Keratinocyte (primary cell): ENCODE measurements at places on chromosomes 7 and 10. TPM values are rescaled to one million over a fixed set of nuclear protein-coding genes. Genes with fewer than 3 reads are reported as not detected.

DNA sequence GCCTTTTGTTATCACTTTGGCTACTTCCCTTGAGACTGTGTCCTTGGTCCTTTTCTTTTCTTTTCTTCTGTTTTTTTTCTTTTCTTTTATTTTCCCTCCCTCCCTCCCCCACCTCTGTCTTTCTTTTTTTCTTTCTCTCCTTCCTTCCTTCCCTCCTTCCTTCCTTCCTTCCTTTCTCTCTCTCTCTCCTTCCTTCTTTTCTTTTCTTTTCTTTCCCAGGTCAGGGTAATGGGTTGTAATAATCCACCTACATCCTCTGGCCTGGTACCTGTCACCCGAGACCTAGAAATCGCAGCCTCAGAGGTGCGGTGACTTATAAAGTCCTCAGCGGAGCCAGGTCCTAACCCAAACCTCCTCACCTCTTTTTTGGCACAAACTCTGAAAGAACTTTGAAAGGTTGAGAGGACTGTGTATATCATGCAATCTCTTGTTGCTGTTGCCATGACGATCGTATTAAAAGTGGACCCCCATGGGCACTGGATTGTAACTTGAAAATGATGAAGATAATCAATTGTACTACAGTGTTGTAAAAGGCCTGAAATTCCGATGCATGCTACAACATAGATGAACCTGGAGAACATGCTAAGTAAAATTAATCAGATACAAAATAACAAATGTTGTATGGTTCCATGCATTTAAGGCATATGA is 140.7 kb upstream of the AGK start:
- DNase-seq = no peak
- H3K4me1 ChIP-seq = no peaks in the 10 kb centered on the region
- H3K4me3 ChIP-seq = no peak overlapping the region
- H3K27me3 ChIP-seq = no peaks in the 10 kb centered on the region

DNA sequence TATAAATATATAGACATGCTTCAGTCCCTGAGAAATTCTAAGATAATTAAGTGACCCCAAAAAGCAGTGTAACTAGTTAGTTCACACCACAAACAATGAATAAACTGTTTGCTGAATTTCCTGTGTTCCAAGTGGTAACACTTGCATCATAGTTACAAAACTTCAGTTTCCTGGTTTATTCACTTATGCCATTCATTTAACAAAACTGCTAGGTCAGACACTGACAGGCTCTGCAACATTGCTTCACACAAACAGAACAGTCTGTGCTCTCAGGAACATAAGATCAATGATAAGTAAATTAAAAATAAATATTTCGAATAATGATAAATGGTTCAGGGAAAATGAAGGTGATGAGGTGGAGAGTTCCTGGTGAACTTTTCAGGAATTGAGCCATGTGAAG is 133.3 kb upstream of the NAMPT start:
- H3K27ac ChIP-seq = peak overlapping the region; percentile 13
- no peaks in the 10 kb centered on the region for H3K36me3 ChIP-seq
- DNase-seq = no peak
- H3K4me1 ChIP-seq = peaks cover 40% of the 10 kb centered on the region
- no peaks in the 10 kb centered on the region for H3K27me3 ChIP-seq

- no peak for DNase-seq
- H3K27me3 ChIP-seq = no peaks in the 10 kb centered on the region
- H3K4me1 ChIP-seq = no peaks in the 10 kb centered on the region
- no peak overlapping the region for H3K4me3 ChIP-seq
- no peaks in the 10 kb centered on the region for H3K36me3 ChIP-seq
- no peak overlapping the region for H3K27ac ChIP-seq
These were observed 157.3 kb downstream of the CACNA2D1 start for GRCh38 chr7:82286096-82286797.

DNA sequence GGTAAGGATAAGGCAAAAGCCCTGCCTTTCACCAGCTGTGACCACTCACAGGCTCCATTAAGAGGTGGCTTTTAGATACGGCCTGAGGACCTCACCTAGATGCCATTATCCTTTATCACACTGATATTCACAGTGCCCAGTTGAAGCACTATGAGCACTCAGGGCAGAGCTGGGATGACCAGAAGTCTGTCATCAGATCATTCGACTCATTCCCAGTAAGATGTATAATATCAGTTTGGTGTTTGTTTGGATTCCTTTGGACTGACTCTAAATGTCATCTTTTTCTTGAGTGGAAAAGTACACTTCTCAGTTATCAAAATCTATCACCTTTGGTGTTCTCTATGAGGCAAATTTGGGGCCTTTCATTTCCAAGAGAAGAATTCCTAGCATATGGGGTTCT is 18.7 kb downstream of the CCDC136 start:
- H3K4me1 ChIP-seq = no peaks in the 10 kb centered on the region
- peaks cover 3% of the 10 kb centered on the region for H3K27me3 ChIP-seq
- no peak for DNase-seq
- H3K4me3 ChIP-seq = no peak overlapping the region

DNA sequence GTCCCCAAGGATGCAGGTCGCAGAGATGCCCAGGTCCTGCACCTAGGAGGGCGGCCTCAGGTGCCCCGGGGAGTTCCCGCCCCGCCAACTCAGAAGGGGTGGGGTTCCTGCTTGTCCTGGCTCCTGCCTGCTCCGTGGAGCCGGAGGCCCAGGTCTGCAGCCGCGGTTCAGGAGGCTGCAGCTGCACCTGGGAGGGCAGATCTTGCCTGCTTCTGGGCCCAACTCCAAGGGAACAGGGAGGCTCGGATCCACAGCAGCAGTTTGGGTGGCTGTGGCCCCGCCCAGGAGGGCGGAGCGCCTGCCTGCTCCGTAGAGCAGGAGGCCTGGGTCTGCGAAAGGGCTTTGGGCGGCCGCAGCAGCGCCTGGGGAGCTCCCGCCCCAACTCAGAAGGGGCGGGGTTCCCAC is 108.2 kb upstream of the EGR2 start:
- no peak overlapping the region for H3K4me3 ChIP-seq
- DNase-seq = peak; percentile 36
- no peak overlapping the region for H3K27ac ChIP-seq
- H3K36me3 ChIP-seq = no peaks in the 10 kb centered on the region
- no peaks in the 10 kb centered on the region for H3K27me3 ChIP-seq

GRCh38 chr10:67697724-67698131 is 1.7 kb upstream of the CTNNA3 start:
- no peak overlapping the region for H3K27ac ChIP-seq
- no peaks in the 10 kb centered on the region for H3K4me1 ChIP-seq
- H3K36me3 ChIP-seq = no peaks in the 10 kb centered on the region
- H3K4me3 ChIP-seq = no peak overlapping the region
- peaks cover 3% of the 10 kb centered on the region for H3K27me3 ChIP-seq
- no peak for DNase-seq

GRCh38 chr7:17027143-17027788 is 145.5 kb upstream of the AGR3 start:
- H3K27ac ChIP-seq = no peak overlapping the region
- H3K36me3 ChIP-seq = no peaks in the 10 kb centered on the region
- H3K27me3 ChIP-seq = no peaks in the 10 kb centered on the region
- no peak overlapping the region for H3K4me3 ChIP-seq

DNA sequence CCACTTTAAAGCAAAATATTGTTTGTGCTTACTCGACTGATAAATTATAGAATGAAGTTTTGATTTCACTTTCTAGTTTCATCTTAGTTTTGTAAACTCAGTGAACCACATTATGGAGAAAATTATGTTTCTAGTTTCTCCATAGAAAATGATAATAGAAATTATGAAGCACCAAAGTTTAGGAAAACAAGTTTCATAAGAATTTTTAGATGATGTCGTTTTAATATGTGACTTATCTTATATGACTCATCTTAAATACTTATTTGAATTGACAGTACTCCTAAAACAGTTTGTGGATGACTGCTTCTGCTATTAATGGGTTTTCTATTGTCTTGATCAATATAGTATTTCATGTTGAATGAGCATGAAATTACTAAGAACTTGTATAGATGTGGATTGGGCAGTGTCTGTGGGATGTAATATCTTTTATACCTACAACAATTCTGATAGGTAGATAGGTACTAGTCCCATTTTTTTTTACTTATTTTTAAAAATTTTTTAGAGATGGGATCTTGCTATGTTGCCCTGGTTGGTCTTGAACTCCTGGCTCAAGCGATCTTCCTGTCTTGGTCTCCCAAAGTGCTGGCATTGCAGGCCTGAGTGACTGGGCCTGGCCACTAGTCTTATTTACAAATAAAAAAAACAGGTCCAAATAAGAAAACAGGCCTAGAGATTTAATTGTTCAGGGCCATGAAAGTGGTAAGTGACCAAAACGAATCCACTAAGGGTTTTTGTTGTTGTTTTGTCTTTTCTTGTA is 3.7 kb downstream of the HBP1 start:
- no peak for DNase-seq
- H3K4me1 ChIP-seq = peaks cover 6% of the 10 kb centered on the region
- no peak overlapping the region for H3K4me3 ChIP-seq
- no peaks in the 10 kb centered on the region for H3K27me3 ChIP-seq
- H3K36me3 ChIP-seq = no peaks in the 10 kb centered on the region

- no peaks in the 10 kb centered on the region for H3K36me3 ChIP-seq
- no peaks in the 10 kb centered on the region for H3K27me3 ChIP-seq
These were observed 119.4 kb downstream of the DYNC2I1 start for GRCh38 chr7:158975526-158976467.

- H3K4me1 ChIP-seq = peaks cover 8% of the 10 kb centered on the region
- peaks cover 89% of the 10 kb centered on the region for H3K27me3 ChIP-seq
- H3K4me3 ChIP-seq = peak overlapping the region; percentile 56
- no peak overlapping the region for H3K27ac ChIP-seq
- no peak for DNase-seq
These were observed 480 bp downstream of the MNX1 start for GRCh38 chr7:157009778-157010587.

GRCh38 chr10:127243490-127244272 is 47.3 kb upstream of the INSYN2A start:
- H3K36me3 ChIP-seq = no peaks in the 10 kb centered on the region
- H3K4me3 ChIP-seq = no peak overlapping the region
- no peak for DNase-seq
- no peak overlapping the region for H3K27ac ChIP-seq

DNA sequence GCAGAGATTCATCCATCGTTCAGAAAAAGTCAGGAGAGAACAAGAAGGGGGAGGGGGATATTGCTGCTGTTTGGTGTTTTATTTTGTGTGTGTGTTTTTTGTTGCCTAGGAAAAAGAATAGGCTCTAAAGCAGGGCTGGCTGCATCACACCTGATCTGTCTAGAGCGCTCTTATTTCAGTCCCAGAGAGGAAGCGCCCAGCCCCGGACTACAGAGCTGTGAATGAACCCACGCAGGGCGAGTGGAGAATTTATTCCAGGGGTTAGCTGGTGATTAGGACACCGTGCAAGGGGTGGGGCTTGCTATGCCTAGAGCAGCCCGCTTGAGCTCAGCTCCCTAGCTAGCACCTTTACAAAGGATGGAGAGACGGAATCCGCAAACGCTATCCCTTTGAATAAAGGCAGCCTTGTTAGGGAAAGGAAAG is 621 bp upstream of the FAM13C start:
- H3K4me1 ChIP-seq = peaks cover 7% of the 10 kb centered on the region
- DNase-seq = no peak
- no peak overlapping the region for H3K27ac ChIP-seq

- DNase-seq = no peak
- H3K27ac ChIP-seq = no peak overlapping the region
- H3K4me1 ChIP-seq = no peaks in the 10 kb centered on the region
- no peaks in the 10 kb centered on the region for H3K27me3 ChIP-seq
- peaks cover 35% of the 10 kb centered on the region for H3K36me3 ChIP-seq
- H3K4me3 ChIP-seq = no peak overlapping the region
These were observed 81.6 kb upstream of the DNAJB6 start for GRCh38 chr7:157255201-157255606.

DNA sequence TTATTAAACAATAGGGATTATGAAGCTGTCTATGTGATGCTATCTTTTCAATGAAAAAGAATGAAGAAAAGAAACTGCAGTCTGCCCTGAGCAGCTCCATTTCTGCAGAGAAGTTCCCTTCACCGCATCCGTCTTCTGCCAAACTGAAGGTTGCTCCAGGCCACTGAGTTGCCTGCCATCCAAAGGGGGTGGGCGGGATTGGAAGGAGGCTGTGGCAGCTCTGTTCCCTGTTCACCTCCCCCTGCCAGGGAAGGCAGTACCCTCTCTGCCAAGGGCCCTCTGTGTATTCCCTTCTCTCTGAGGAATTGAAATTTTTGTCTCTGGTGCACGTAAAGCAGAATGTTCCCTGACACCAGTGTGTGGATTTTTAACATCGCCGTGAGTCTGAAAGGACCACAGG is 243.1 kb upstream of the GHITM start:
- no peaks in the 10 kb centered on the region for H3K4me1 ChIP-seq
- no peaks in the 10 kb centered on the region for H3K27me3 ChIP-seq
- H3K27ac ChIP-seq = no peak overlapping the region
- no peak for DNase-seq

DNA sequence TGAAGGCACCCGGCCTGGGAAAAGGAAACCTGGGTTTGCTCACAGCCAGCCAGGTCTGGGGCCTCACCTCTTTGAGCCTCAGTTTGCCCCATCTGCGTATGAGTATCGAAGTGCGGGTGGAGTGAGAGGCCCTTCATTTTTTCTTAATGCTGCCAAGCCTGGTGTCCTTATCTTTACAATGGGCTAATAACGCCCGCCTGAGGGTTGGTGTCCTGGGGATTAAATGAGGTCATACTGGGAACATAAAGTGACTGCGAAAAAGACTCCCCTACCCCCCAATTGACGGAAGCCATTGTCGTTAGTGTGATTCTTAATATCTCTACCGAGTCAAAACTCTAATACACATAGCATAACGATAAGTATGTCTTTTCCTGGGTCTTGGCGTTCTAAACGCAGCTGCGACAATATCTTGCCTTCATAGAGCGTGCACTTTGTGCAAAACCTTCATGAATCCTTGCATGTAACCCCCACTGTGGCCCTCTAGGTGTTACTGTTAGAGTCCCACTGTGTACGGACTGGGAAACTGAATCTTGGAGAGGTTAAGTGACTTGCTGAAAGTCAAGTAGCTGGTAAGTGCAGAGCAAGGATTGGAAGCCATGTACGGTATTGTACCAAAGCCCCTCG is 11.4 kb upstream of the GRB10 start:
- DNase-seq = no peak
- H3K27ac ChIP-seq = no peak overlapping the region
- no peak overlapping the region for H3K4me3 ChIP-seq
- peaks cover 22% of the 10 kb centered on the region for H3K27me3 ChIP-seq

- DNase-seq = no peak
- H3K27me3 ChIP-seq = no peaks in the 10 kb centered on the region
- H3K4me1 ChIP-seq = no peaks in the 10 kb centered on the region
- H3K36me3 ChIP-seq = peaks cover 5% of the 10 kb centered on the region
These were observed 30.4 kb downstream of the FOXK1 start for GRCh38 chr7:4712281-4713182.

The RBM20 gene
- polyA plus RNA-seq = 0.01 to 0.04 TPM (median 0.01 TPM) in 3 replicates

The DENND2A gene
- polyA plus RNA-seq = 0.95 to 5.1 TPM (median 1.8 TPM) in 3 replicates

The SRRM3 gene
- polyA plus RNA-seq = 0.30 to 0.52 TPM (median 0.46 TPM) in 3 replicates

The PNLIPRP2 gene
- not detected in 3 replicates for polyA plus RNA-seq

The NXPH1 gene
- not detected in 3 replicates for polyA plus RNA-seq

The CALCR gene
- not detected in 3 replicates for polyA plus RNA-seq

The TRPV6 gene
- polyA plus RNA-seq = 0.63 to 1.8 TPM (median 1.5 TPM) in 3 replicates

The DOCK1 gene
- polyA plus RNA-seq = 10.1 to 15.7 TPM (median 15.2 TPM) in 3 replicates

The SORCS1 gene
- 0.01 TPM in 1 of 3 replicates, not detected in the others for polyA plus RNA-seq
